ENCODE measurements at places on chromosomes 3 and 15.
A peak's percentile ranks its signal among the peaks of the same experiment; 100 is the strongest.

DNA sequence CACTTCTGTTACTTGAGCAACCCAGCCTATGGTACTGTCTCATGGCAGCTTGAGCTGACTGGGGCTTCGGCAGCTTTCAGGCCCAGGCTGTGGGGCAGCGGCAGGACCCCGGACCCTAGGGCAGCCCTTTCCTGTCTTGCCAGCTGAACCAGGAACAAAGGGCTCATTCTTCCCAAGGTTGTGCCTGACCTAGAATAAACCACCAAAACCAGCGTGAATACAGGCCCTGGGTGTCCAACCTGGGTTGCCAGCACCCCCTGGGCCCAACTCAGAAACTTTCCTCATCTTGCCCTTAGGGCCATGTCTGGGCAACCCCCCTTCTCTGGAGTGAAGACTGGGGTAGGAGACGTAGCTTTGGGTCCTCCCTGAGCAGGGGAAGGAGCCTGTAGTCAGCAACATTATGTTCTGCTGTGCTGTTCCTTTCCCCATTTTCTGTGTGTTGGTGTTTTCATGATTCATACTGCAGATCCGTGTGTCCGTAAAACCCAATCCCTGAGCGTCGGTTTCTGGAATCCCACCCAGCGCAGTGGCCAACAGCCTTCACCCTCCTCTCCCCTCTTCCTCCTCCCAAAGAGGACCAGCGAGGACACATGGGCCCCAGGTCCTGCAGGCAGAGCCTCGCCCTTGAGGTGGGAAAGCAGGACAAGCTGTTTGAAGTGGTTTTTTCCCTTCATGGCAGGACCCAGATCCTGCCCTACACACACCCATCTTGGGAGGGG, 33.5 kb downstream of the TKT start:
- no peak for DNase-seq

- no peak for DNase-seq
Measured at GRCh38 chr3:61182662-61183061, 68.6 kb downstream of the FHIT start.

GRCh38 chr15:96690733-96691132, 360.2 kb downstream of the NR2F2 start:
- no peak for DNase-seq

- no peak for DNase-seq
Measured at GRCh38 chr3:114320246-114320645, 26.4 kb downstream of the TIGIT start.

GRCh38 chr3:46719044-46719565, 1.4 kb upstream of the PRSS50 start:
- no peak for DNase-seq

DNA sequence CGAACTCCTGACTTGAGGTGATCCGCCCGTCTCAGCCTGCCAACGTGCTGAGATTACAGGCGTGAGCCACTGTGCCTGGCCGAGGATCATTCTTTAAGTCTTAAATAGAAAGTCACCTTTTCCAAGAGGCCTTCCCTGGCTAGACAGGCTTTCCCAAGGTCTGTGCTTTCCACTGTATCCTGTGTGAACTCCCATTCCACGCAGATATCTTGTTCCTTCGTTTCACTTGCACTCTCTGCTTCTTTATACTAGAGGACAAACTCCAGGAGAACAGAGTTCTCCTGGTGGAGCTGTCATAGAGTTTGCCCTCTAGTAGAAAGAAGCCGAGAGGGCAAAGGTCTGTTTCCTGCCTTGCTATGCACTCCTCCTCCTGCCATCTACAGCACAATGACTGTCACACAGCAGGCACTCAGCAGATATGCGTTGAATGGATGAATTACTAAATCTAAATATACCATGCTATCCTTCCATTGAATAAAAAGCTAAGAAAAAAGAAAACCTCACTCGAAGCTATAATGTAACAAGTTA, 211.2 kb downstream of the FOXP1 start:
- no peak for DNase-seq

DNA sequence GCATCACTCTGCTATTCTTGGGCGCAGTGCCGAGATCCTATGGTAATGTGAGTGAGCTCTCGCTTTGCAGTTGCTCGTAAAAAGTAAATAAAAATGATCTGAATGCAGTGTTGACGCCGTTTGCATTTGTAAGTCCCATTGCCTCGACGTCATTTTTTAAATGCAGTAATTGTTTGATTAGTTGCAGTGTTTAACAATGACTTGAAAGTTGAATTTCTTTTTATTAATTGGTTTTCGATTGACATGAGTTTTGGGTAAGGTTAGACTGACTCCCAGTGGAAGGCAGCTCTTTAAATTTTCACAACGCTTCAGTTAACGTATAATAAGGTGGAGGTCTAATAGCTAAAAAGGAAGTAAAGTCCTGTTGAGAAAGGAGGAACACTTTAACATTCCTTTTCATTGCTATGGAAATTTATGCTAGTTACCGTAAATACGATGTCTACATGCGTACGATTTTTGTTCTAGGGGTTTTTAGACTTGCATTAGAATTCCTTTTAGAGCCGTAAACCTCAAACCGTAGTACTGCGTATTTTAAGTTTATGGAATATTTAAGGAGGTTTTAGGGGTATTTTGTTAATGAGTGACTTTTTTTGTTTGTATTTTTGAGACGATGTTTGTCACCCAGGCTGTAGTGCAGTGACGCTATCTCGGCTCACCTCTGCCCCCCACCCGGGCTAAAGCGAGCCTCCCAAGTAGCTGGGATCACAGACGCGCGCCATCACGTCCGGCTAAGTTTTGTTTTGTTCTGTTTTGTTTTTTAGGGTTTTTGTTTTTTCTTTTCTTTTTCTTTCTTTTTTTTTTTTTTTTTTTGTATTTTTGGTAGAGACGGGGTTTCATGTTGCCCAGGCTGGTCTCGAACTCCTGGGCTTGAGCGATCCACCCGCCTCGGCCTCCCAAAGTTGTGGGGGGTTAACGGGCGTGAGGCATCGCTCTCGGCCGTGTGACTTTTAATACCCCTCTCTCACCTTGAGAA, 1.4 kb downstream of the MORF4L1 start:
- peak; percentile 52 for DNase-seq

GRCh38 chr15:83115831-83116565, 8.6 kb downstream of the TM6SF1 start:
- no peak for DNase-seq

GRCh38 chr3:119944091-119944490, 150.2 kb downstream of the GSK3B start:
- DNase-seq = no peak

GRCh38 chr3:198032039-198032936, 72.3 kb downstream of the LMLN start:
- DNase-seq = no peak

GRCh38 chr3:159128628-159129027, 326.8 kb downstream of the MFSD1 start:
- no peak for DNase-seq

GRCh38 chr3:188788621-188789081, 383.1 kb upstream of the TPRG1 start:
- peak; percentile 86 for DNase-seq

GRCh38 chr15:96622714-96623113, 292.2 kb downstream of the NR2F2 start:
- no peak for DNase-seq

- DNase-seq = no peak
Measured at GRCh38 chr15:46710401-46710960, 1006.8 kb upstream of the SEMA6D start.

- no peak for DNase-seq
Measured at GRCh38 chr3:144942093-144942837, 970.6 kb downstream of the DIPK2A start.
